ENCODE measurements at places on chromosomes 11 and 22. TPM values are rescaled to one million over a fixed set of nuclear protein-coding genes. Genes with fewer than 3 reads are reported as not detected.

Gene OR5B3
- total RNA-seq = not detected

Gene CCS
- 41.6 TPM for total RNA-seq

Gene FCHSD2
- 11.8 TPM for total RNA-seq

Gene CSRP3
- not detected for total RNA-seq

Gene FAM111B
- total RNA-seq = 0.33 TPM

Gene OR52N2
- total RNA-seq = not detected

Gene IGF2
- total RNA-seq = 0.17 TPM

Gene RAB38
- 10.1 TPM for total RNA-seq

Gene OR4D5
- not detected for total RNA-seq

Gene CNTN5
- not detected for total RNA-seq

Gene POU2F3
- total RNA-seq = not detected

Gene VSIG10L2
- total RNA-seq = not detected

Gene CDHR5
- not detected for total RNA-seq

Gene NEFH
- total RNA-seq = 0.17 TPM

Gene SULT4A1
- total RNA-seq = under 0.01 TPM

Gene INSC
- 0.77 TPM for total RNA-seq

Gene GPHA2
- total RNA-seq = not detected

Gene MAJIN
- not detected for total RNA-seq

Gene UBQLN3
- total RNA-seq = not detected

Gene SLC17A6
- not detected for total RNA-seq

Gene OR52A1
- total RNA-seq = not detected

Gene KRTAP5-1
- not detected for total RNA-seq

Gene RAG2
- not detected for total RNA-seq

Gene CTSW
- total RNA-seq = not detected

Gene FAM227A
- 0.77 TPM for total RNA-seq

Gene RASGRP2
- 1.2 TPM for total RNA-seq

Gene TPST2
- total RNA-seq = 17.7 TPM

Gene MISFA
- 0.51 TPM for total RNA-seq

Gene NXPE1
- total RNA-seq = not detected

Gene SEC14L6
- 0.66 TPM for total RNA-seq

Gene C22orf31
- total RNA-seq = 0.17 TPM

Gene PRODH
- total RNA-seq = not detected

Gene HORMAD2
- not detected for total RNA-seq

Gene P2RX6
- 17.8 TPM for total RNA-seq

Gene CECR2
- total RNA-seq = under 0.01 TPM

Gene DDX10
- 18.5 TPM for total RNA-seq

Gene ADM2
- total RNA-seq = 5.8 TPM

Gene TRIM49
- total RNA-seq = not detected

Gene DCDC1
- total RNA-seq = 0.17 TPM

Gene ARL2
- total RNA-seq = 99.9 TPM

Gene SAA1
- not detected for total RNA-seq

Gene ENTHD1
- total RNA-seq = not detected

Gene UQCR10
- total RNA-seq = 117 TPM

Gene YPEL1
- total RNA-seq = 2.3 TPM

Gene PANX3
- not detected for total RNA-seq
